ENCODE measurements at places on chromosomes 6 and 20.

GRCh38 chr6:53857318-53858094, 62.7 kb downstream of the LRRC1 start:
- DNase-seq = no peak

DNA sequence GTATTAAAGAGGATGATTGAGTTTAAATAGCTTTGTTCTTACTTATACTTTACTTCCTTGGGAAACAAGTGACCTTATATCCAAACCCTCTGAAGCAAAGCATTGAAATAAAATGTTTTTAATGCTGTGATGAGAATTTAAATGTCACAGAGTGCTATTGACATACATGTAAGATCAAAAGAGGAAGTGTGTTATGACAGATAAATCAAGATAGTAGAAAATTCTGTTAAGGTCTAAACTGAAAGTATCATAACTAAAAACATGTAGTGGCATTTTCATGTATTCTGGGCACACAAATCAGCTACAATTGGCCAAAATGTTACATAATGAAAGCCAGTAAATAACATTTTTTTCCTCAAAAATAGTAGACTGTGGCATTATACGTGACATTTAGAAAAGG, 318.0 kb downstream of the GRIK2 start:
- DNase-seq = no peak

DNA sequence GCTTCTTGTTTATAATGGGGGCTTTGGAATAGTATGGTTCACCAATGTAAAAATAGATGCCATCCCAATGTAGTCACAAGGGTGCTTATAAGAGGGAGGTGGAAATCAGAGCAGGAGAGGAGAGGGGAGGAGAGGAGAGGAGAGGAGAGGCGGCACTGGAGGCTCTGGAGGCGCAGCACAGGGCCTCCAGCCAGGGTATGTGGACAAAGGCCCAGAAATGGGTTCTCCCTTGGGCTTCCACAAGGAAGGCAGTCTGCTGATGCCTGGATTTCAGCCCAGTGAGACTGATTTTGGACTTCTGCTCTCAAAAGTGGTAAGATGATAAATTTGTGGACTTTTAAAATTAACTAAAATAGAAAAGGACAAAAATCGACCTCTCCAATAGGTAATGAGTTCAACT, 116.8 kb downstream of the RNASET2 start:
- no peak for DNase-seq

- no peak for DNase-seq
Observed at GRCh38 chr20:54475334-54476168, at the start of gene DOK5. Gene DOK5 (plus strand): TSS chr20:54475593. CDS start chr20:54475947, 354 bp downstream.

DNA sequence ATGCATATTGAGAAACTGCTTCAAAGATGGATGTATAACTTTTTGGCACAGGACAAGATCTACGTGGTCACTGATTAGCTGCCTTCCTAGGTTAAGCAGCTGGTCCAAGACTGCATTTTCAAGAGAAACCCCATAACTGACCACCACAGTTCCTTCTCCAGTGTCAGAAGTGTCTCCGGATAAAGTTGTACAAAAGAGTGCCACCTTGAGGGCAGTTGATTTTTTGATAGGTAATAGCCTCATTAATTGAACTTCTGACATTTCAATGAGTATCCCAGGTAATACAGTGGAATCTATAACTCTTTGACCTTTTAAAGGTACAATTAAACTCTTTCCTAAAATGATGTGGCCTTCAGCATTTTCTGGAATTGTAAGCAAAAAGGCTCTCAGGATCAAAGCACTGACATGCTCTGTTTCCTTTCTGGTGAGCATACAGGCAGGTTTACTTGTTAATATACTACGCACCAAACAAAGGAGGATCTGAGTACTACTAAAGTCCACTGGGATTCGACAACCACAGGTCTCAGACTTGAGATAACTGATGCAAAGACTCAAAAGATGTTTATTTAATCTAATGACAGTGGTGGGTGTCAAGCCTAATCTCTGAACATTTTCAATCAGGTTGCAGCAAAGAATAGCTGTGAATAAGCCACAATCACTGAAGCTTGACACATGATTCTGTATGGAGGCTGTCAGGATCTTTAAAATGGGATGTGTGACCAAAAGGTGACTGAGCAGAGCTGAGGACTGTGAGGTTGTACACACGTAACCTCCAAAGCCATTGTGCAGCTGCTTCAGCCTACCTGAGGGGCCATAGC, 21.2 kb downstream of the MKKS start:
- DNase-seq = no peak

GRCh38 chr6:160162030-160162566, 40.5 kb downstream of the SLC22A1 start:
- no peak for DNase-seq

DNA sequence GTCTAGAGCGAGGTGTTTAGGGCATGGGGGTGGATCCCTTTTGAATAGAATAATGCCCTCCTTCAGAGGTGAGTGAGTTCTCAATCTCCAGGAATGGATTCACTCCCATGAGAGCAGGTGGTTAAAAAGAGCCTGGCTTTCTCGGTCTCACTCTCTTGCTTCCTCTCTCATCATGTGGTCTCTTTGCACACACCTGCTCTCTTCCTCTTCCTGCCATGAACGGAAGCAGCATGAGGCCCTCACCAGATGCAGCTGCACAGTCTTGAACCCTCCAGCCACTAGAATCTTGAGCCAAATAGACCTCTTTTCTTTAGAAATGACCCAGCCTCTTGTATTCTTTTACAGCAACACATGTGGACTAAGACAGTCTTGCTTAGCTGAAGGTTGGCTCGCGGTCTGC, 119.3 kb downstream of the BMP7 start:
- DNase-seq = no peak

- DNase-seq = no peak
Observed at GRCh38 chr6:31545291-31545690, 1.1 kb downstream of the ATP6V1G2 start.

DNA sequence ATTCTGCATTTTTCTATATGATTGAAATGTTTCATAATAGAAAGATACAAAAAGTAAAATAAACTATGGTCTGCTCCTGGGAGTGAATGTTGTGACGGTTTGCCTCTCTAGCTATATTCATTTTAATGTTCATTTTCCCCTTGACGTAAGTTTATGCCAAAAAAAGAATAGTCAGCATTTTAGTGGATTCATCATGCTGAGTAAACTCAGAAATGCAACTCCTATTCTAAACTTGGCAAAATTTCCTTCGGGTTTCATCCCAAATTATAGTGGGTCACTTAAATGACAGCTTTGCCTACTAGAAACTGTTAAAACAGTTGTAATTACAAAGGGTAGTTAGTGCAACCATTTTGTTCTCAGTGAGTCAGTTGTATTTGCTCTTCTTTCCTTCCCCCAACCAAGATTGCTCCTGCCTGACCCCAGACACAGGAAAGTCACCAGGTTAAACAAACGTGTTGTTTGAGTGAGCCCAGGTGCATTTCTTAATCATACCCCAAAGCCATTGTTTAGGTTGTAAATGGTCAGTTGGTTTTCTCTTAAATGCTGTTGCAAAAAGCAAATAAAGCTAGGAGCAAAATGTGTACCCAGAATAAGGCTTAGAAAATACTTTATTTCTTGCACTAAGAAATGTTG, 482.3 kb upstream of the SOX4 start:
- DNase-seq = no peak

- no peak for DNase-seq
Observed at GRCh38 chr20:55095745-55096400, 620.5 kb downstream of the DOK5 start.

DNA sequence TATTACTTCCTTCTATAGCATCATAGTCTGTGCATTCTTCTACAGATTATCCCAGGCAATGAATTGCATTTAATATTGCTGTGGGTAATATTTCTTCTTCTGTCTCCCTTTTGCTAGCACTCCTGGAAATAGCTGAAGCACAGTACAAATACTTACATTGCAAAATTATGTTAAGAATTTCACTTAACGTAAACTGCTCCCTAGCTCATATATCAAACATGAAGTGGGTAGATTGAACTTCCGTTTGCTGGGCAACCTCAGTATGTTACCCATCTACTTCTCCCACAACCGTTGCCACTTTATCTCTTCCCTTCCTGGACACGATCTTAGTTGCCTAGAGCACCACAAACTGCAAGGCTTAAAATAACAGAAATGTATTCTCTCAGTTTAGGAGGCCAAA, 963.3 kb downstream of the KIF16B start:
- DNase-seq = no peak

DNA sequence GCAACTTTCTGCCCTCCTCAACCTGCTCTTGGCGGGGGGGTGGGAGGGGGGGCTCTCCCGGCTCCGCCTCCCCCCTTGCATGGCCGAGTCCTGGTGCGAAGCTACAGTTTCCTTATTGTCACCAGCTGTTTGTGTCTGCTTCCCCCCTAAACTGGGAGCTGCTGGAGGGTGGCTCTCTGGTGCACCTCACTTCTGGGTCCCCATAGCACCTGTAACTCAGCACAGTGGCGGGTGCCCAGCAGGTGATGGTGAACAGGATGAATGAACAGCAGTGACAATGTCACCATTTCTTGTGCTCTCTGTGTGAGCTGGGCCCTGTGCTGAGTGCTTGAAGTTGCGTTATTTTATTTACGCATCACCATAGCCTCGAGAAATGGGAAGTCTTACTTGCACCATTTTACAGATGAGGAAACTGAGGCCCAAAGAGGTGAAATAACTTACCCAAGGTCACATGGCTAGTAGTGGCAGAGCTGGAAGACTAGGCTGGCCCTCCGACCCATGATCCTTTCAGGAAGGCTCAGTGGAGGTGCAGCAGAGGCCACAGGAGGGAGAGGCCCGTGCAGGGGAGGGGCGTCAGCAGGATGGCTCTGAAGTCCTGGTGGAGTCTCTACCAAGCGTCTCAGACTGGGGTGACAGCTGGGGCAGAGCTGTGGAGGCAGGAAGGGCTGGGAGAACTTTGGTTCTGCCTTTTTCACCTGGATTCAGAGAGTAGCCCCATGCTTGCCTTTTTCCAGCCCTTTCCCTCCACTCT, 41.8 kb downstream of the SRC start:
- DNase-seq = no peak

- no peak for DNase-seq
Observed at GRCh38 chr20:752291-752690, 16.0 kb downstream of the SLC52A3 start.

DNA sequence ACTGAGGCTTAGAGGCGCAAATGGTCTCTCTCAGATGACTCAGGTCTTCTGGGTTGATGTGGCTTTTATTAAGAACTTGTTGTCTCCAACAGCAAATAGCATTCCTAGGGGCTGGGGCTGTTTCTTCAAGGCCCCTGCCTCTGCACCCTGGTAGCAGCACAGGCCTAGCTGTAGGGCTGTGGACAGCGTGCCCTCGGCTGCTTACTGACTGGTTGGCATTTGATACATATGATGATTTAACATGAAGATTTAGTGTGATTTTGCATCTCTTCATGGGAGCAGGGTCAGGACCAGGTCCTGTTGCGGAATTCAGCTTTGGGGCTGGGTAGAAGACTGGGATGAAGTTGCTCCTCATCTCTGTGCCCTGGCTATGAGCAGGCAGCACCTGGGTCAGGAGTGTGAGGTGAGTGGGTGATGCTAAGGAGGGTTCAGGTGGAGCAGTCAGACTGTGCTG, 24.3 kb upstream of the IER3 start:
- DNase-seq = no peak
